Ovary (tissue), 10 donors: ENCODE measurements at places on chromosomes 16 and 17. TPM values are rescaled to one million over a fixed set of nuclear protein-coding genes. Genes with fewer than 3 reads are reported as not detected.

The CACNA1G gene
- 6.5 TPM for total RNA-seq

The KIF2B gene
- total RNA-seq = not detected

The DOC2A gene
- 5.1 TPM for total RNA-seq

The PRSS22 gene
- total RNA-seq = not detected

The SLC38A7 gene
- 3.3 TPM for total RNA-seq

The GNGT2 gene
- 1.5 TPM for total RNA-seq

The NTN3 gene
- total RNA-seq = 0.12 TPM

The C17orf78 gene
- not detected for total RNA-seq

The CSH2 gene
- total RNA-seq = not detected

The CD79B gene
- total RNA-seq = 1.0 TPM

The APOBR gene
- total RNA-seq = 0.18 TPM

The SLC5A11 gene
- total RNA-seq = 0.24 TPM

The CCL3 gene
- 0.57 TPM for total RNA-seq

The KCNJ12 gene
- total RNA-seq = 0.40 TPM

The GJC1 gene
- total RNA-seq = 4.8 TPM

The AOC3 gene
- total RNA-seq = 15.8 TPM

The UTS2R gene
- not detected for total RNA-seq

The ODAD4 gene
- 1.9 TPM for total RNA-seq

The ODF4 gene
- not detected for total RNA-seq

The KRT25 gene
- total RNA-seq = not detected

The CD68 gene
- total RNA-seq = 15.4 TPM

The SOX15 gene
- total RNA-seq = 10.7 TPM

The CTRB2 gene
- 0.62 TPM for total RNA-seq

The CDK10 gene
- 51.9 TPM for total RNA-seq

The PLCD3 gene
- total RNA-seq = 84.9 TPM

The EPOP gene
- 0.84 TPM for total RNA-seq

The CCDC137 gene
- 10.6 TPM for total RNA-seq

The CMTM4 gene
- 13.1 TPM for total RNA-seq

The MC1R gene
- total RNA-seq = 8.5 TPM

The TLCD3B gene
- not detected for total RNA-seq

The TSNAXIP1 gene
- 2.5 TPM for total RNA-seq

The FOXC2 gene
- total RNA-seq = 0.33 TPM

The KRTAP2-1 gene
- not detected for total RNA-seq

The ARL5C gene
- not detected for total RNA-seq

The CPHXL2 gene
- not detected for total RNA-seq

The CSF3 gene
- total RNA-seq = not detected

The CXCL16 gene
- 25.4 TPM for total RNA-seq

The ZNF48 gene
- 8.9 TPM for total RNA-seq

The TPSAB1 gene
- 5.8 TPM for total RNA-seq

The C17orf107 gene
- total RNA-seq = 6.0 TPM

The CLDN7 gene
- not detected for total RNA-seq

The SCNN1G gene
- total RNA-seq = not detected

The GPRC5B gene
- total RNA-seq = 27.9 TPM

The RAC3 gene
- total RNA-seq = 4.2 TPM

The SLC52A1 gene
- total RNA-seq = not detected

The PALB2 gene
- 8.7 TPM for total RNA-seq

The ITGA2B gene
- total RNA-seq = 2.2 TPM

The KRT32 gene
- not detected for total RNA-seq

The RTN4RL1 gene
- total RNA-seq = 1.7 TPM

The KCTD19 gene
- total RNA-seq = not detected

The TRAF7 gene
- 53.6 TPM for total RNA-seq
